ENCODE measurements at places on chromosomes 1 and 21.

DNA sequence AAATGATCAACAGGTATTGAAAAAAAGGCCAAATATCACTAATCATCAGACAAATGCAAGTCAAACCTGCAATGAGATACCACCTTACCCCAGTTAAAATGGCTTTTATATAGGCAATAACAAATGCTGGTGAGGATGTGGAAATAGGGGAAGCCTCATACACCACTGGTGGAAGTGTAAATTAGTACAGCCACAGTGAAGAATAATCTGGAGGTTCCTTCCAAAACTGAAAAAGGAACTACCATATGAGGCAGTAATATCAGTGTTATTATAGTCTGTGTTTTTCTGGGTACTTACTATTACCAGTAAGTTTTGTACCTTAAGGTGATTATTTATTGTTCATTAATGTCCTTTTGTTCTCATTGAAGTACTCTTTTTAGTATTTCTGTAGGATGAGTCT is 201.3 kb downstream of the MRPL39 start:
- no peak for DNase-seq

GRCh38 chr21:45804809-45805313 is 161.3 kb downstream of the PCBP3 start:
- no peak for DNase-seq

- DNase-seq = no peak
Measured at GRCh38 chr1:111195002-111195684, 5.3 kb downstream of the DENND2D start.

DNA sequence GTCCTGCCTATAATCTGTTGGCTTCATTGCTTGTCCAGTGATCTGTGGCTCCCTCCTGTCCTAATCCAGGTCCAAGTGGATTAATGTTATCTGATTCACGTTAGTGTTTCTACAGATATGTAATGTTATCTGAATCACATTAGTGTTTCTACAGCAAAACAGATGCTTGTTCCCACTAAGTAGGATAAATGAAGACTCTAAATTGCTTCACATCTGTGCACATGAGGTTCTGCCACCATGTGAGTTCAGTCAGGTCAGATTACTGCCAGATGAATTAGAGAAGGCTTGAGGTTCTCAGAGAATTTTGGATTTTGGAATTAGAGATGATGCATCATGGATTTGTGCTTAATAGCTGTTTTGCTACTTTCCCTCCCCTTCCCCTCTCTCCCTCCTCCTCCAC is 13.2 kb downstream of the DISC1 start:
- no peak for DNase-seq

GRCh38 chr21:27633631-27634030 is 666.7 kb upstream of the ADAMTS5 start:
- no peak for DNase-seq

DNA sequence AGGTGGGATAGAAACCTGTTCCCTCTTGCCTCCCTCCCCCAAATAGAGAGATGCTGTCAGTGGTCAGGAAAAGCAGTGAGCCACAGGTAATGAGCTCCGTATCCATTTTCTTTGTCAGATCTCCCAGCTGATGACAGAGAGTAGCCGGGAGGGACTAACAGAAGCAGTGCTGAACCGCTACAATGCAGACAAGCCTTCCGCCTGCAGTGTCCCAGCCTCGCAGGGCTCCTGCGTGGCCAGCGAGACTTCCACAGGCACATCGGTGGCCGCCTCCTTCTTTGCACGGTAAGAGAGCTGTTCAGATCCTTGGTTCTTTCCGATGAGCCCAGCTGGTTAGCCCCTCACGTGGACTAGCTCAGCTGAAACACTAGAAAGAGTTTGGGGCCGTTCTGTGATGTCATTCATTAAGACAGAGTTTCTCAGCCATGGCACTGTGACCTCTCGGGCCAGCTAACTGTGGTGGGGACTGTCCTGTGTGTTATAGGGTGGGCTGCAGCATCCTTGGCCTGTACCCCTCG is 264.7 kb downstream of the KIF26B start:
- no peak for DNase-seq

- DNase-seq = no peak
Measured at GRCh38 chr1:232704694-232705680, 75.1 kb upstream of the SIPA1L2 start.

DNA sequence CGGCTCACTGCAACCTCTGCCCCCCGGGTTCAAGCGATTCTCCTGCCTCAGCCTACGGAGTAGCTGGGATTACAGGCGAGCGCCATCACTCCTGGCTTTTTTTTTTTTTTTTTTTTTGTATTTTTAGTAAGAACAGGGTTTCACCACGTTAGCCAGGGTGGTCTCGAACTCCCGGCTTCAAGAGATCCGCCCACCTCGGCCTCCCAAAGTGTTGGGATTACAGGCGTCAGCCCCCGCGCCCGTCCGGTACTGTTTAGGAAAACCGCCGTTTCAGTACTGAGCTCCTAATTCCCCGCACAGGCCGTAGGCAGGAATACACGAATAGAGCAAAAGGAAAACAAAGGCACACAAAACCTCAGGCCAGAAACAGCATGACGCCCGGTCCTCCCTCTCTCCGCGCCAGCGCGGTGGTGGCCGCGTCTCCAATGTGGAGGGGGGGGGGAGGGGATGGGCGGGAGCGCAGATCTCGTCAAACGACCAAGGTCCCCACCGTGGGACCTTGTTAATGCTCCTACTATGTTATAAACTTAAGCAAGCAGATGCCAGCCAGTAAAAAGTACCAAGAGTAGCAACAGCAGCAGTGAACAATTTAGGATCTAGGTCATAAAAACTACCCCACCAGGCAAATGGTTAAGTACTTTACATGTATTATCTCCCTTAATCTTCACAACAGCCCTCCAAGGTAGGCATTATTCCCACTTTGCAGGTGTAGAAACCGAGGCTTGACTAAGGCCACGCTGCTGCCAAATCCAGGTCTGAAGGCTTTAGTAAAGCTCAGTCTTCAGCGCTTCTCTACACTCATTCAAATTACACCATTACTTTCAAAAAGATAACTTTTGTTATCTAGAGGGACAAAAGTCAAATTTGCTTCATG is 648 bp upstream of the ADAR start:
- peak; percentile 48 for DNase-seq

DNA sequence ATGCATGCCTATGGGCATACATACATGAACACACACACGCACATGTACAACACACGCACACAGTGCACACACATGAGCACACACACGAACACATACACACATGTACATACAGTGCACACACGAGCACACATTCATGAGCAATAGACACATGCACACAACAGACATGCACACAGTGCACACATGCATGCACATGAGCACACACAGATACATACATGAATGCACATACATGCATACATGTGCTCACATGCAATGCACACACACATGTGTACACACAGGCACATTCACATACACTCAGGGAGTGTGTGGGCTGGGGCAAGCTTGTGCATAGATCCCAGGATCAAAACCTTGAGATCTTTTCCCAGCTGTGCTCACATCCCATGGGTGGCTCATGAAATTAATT is 18.9 kb downstream of the CRYAA start:
- no peak for DNase-seq

All from NCI-H1417 treated with DMSO at 0.1 percent for 48 hours (cell line).